ENCODE measurements at places on chromosomes 4 and X. TPM values are rescaled to one million over a fixed set of nuclear protein-coding genes. Genes with fewer than 3 reads are reported as not detected.

LINC00632 gene
- polyA plus RNA-seq: 1.1 TPM

PABPC1L2A gene
- not detected for polyA plus RNA-seq

RAB9B gene
- polyA plus RNA-seq: 0.40 TPM

RPA4 gene
- not detected for polyA plus RNA-seq

GRIA2 gene
- 0.48 TPM for polyA plus RNA-seq

TCEAL5 gene
- polyA plus RNA-seq: 0.12 TPM

Data from adipose tissue (tissue), 3 donors.